ENCODE measurements at places on chromosomes 4 and X.

DNA sequence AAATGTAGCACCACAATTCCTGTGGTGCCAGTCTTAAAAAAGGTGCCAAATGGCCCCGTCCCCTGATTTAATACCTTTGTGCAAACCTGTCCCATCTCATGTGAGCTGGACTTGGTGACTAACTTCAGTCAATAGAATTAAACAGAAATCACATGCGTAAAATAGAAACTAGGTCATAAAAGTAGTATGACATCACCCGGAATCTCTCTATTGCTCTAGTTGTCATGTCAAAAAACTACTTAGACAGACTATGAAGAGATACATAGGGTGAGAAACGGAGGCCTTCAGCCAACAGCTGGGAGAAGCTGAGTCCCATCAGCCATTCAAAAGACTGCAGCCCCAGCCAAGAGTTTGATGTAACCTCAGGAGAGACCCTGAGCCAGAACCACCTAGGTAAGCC lies 293.5 kb upstream of the HS3ST1 start:
- DNase-seq, result no peak

DNA sequence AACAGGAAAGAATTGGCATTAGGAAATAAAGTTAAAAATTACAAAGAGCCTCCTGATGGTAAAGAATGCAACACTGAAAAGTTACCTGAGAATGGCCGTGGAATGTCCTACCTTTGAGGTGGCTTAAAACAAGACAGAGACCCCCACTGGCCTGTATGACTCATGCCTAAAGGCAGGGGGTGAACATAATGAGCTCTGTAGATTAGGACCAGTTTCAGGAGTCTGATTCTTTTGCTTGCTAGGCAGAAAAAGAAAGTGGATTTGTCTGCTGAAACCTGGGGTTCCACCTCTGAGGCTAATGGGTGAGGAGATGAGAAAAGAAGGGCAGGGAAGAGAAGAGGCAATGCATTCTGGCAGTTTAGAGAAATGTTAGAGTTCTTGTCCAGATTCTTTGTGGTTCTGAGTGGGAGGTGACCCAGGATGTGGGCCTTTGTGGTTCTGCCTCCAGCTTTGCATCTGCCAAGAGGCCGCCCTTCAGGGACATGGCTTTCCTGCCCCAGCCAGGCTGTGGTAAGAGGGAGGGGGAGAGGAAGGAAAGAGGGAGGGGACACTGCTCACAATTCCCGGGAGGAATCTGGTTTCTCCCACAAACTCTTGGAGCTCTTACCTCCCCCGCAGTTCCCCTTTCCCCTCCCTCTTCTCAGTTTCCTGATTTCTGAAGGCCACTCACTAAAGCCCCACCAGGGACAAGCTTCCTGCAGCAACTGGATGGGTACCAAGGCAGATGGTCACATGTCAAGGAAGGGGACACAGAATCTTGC lies 109.6 kb downstream of the EFNB1 start:
- no peak for DNase-seq

DNA sequence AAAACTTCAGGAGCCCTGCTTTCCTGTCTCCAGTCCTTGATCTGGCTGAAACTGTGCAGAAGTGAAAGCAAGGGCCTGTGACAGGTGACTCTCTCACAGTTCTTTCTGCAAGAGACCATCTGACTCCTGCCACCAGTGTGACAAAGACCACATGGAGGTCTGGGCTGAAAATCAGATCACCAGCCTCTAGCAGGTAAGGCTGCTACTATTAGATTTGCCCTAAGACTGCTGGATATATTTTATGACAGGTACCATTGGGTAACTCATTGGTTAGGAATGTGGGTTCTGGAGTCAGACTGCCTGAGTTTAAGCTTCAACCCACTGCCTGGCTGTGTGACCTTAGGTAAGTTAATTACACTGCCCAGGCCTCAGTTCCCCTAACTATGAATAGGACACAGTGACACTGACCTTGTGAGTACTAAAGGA lies 163.3 kb upstream of the SLC7A11 start:
- DNase-seq, result peak; percentile 31

GRCh38 chr4:151443247-151443646 lies 34.3 kb downstream of the FHIP1A start:
- DNase-seq, result no peak

GRCh38 chrX:45264865-45265264 lies 64.2 kb upstream of the DIPK2B start:
- no peak for DNase-seq

GRCh38 chr4:89995814-89996213 lies 101.2 kb downstream of the MMRN1 start:
- DNase-seq, result no peak

DNA sequence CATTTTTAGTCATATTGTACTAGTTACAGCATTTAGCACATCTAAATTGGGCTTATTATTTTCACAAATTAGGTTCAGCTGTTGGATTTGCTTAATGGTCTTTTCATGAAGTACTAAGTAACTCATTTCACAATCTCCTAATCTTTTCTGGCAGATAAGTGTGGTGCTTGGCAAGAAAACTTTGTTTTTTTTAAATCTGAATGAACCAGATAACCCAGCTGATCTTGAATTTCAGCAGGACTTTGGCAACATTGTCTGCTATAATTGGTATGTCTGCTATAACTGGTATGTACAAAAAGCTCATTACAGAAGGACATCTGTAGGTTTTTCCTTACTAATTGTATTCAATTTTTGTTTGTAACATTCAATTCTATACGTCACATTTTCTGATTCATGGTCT lies 22.7 kb downstream of the WDR19 start:
- no peak for DNase-seq

DNA sequence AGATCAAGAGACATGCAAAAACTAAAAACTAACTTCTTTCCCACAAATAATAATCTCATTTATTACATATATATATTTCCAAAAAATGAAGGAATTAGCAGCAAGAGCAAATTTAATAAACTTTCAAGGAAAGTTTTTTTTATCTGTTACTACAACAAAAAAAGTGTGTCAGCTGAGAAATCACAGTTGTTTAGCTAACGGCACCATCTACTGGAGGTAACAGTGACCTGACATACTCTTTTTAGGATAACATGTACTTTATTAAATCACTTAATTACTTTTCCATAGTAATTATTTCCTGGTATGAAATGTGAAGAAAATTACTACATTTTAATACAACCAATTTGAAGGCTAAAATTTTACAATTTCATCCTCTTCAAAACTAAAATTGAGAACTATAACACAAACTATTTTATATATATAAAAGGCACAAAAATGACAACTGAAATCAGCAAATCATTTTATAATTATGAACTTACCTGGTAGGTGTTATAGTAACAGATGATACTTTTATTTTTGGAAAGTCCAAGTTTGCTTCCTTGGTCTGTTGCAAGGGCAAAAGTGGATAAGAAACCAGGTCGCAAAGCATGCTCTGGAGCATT lies 9.1 kb downstream of the LAMTOR3 start:
- peak; percentile 55 for DNase-seq

DNA sequence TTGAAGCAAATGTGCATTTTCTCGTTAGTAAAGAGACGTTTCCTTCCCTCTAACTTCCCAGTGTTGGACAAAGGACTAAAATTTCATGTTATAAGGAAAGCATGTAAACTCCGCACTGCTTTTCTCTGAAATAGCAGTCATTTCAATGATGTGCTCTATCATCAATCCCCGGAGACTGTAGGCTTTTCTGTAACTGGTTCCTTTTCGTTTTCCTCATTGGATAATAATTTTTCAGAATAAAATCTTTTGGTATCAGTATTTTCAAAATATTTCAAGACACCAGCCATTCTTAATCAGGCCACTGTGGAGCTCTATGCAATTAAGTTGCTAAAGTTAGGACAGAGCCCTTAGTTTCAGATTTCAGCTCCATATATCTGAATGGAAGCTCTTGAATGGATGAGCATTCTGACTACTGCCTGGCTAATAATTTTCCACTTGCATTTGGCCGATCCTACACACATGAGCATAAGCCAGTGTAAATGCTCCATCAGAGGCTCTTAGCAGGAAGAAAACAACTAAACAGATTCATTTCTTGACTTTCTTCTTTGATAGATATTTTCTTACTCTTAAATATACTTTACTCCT lies 157.7 kb downstream of the CHIC2 start:
- DNase-seq, result no peak

DNA sequence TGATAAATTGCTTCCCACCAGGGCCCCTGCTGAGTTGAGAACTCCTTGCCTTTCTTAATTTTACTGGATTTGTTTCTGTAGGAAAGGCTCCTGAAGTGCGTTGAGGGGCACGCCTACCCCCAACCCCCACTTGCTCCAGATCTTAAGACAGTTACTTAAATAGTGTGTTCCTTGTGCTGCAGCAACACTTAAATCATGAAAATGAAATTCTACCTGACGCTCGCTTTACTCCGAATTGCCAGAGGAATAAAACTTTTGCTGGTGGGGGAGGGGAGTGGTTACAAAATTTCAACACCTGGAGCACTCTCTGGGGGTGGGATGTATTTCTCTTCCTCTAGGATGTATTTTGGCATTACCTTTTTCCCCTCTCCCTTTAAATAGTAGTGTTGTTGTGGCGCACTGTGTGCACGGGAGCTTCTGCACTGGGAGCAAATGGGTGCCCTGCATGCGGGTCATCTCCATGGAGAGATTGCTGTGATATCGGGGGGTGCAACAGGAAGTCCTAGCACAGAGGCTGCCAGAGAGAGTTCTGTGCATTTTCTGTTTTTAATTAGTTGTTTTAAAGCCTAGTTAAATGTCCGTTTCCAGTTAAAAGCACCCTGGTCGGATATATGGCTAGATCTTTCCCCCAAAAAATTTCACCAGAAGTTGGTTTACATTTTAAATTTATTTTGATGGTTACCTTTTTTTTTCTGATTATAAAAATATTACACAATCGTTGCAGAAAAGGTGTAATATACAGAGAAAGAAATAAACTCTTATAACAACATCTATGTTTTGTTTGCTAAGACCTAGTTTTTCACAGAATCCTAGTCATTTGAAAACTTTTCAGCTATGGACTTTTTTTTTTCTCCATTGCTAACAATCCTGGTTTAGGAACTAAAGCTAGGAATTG lies 207.7 kb downstream of the SOWAHB start:
- no peak for DNase-seq
